Effector CD8-positive, alpha-beta T cell (primary cell): ENCODE measurements at places on chromosomes 12 and 14.

DNA sequence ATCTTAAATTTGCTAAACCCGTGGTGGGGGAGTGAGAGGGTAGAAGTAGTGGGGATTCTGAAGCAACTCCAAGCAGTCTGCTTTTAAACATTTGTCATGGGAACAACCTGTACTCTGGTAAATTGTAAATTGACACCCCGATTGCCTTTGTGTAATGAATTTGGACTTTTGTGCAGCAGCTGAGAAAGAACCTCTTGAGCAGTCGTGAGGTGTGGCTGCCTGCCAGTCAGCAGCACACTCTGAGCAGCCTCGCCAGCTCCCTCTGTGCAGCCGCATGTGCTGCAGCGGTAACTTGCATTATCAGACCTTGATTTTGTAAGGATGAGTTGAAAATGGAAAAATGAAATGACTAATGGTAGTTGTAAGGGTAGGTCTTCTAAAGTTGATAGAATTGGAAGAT lies 74.3 kb downstream of the SUSD6 start:
- DNase-seq: no peak

DNA sequence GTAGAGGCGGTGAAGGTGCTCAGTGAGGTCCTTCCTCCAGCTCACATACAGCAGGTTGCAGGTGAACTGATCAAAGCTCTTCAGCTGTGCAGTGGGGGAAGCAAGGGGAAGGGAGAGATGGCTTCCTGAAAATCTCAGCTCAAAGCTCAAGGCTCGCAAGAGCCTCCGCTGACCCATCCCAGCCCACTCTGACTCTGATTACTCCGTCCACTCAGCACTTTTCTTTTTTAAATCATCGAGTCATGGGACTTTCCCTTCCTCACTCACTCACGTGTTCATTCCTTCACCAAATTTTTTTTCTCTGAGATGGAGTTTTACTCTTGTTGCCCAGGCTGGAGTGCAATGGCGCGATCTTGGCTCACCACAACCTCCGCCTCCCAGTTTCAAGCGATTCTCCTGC lies 4.7 kb downstream of the ABCD4 start:
- DNase-seq: no peak

- no peak for DNase-seq
Measured at GRCh38 chr12:93085383-93086287, 156.5 kb upstream of the EEA1 start.

- DNase-seq: no peak
Measured at GRCh38 chr14:39998854-39999253, 566.6 kb upstream of the FBXO33 start.

DNA sequence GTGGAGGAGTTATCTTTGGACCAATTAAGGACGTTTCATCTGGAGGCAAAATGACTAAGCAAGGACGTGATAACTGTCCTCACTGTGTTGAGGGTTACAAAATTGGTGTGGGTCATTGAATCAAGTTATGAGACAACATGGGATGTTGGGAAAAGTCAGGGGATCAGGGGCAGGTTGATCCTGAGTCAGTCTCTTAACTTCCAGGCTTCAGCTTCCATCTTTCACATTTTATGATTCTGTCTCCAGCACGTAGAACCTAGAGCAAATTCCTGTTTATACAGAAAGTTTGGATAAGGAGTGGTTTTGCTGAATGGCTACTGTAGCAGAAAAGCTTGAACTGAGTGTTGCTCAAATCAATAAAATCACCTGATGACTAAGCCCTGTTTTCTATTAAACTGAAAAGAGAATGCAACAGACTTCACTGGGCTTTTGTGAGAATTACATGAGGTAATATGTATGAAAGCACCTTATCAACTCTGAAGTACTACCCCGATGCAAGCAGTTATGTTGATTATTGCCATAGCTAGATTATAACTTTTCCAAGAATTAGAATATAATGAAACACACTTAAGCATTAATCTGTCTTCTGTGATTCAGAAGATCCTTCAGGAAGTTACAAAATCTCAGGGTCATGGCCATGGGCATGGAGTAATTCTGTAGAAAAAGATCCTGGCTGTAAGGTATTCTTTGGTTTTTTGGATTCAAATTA lies 184.8 kb downstream of the ETV6 start:
- no peak for DNase-seq

DNA sequence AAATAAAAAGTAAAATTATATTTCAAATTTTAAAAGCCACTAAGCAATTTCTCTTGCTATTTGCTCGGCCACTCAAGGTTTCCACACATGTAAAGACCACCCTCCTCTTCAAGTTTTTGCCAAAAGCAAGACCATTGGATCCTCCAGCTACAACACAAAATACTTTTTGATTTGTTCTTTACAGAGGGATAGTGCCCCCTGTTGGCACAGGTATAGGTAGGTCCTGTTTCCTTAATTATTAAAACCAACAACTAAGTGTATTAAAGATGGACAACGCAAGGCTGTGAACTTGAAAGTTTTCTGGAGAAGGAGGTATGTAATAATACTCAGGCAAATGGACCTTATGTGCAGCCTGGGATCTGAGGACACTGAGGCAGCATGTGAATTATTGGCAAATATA lies 23.8 kb downstream of the ATP6V1D start:
- DNase-seq: no peak
